ENCODE measurements at places on chromosomes 4 and X.

- DNase-seq = no peak
These were observed 145.0 kb downstream of the SOWAHB start for GRCh38 chr4:76752861-76753501.

- no peak for DNase-seq
These were observed 145.7 kb downstream of the RAPGEF2 start for GRCh38 chr4:159248384-159249178.

GRCh38 chrX:7574325-7574724, 268.6 kb upstream of the VCX start:
- DNase-seq = no peak

GRCh38 chr4:24843096-24843495, 47.7 kb downstream of the SOD3 start:
- DNase-seq = no peak

- no peak for DNase-seq
These were observed 396.8 kb downstream of the TRAM1L1 start for GRCh38 chr4:116688536-116688935.

DNA sequence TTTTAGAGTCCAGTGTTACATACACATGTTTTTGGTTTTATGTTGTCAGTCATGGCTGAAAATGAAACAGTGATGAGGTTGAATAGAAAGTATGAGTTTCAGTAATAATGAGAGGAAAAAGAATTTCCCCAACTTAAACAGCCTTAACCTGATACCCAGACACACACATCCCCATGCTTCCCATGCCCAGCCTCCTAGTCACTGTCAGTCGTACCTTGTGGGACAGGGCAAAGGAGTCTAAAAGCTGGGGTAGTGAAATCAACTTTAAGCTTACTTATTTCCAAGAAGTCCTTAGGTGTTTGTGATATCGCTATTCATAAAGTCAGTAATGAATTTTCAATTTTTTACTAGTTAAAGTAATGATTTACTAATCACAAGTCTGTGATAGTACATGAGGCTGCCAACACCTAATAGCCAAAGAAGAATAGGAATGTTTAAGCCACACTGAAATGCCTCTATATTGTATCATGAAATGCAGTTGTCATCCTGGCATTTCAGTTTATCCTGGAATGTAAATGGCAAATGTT, 24.3 kb upstream of the GPR34 start:
- DNase-seq = no peak

- no peak for DNase-seq
These were observed 2731.9 kb downstream of the ARAP2 start for GRCh38 chr4:33512397-33512796.

- DNase-seq = no peak
These were observed 39.8 kb upstream of the NAP1L5 start for GRCh38 chr4:88737307-88737941.

DNA sequence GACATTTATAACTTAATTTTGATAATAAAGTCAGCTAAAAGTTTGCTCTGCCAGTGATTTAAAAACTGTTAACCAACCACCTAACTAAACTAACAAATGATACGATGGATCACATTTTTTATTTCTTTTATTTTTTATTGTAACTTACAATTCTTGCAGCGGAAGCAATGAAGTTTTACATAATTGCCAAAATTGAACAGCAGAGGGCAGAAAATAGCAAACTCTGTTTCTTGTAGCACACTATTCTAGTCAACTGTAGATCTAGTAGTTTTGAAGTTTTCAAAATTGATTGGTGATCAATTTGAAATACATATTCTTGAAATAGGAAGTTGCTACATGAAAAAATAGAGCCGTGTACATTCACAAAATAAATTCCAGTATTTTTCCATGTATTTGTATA, 2.8 kb upstream of the GRIA2 start:
- no peak for DNase-seq

GRCh38 chrX:13015536-13016236, 28.7 kb downstream of the FAM9C start:
- DNase-seq = no peak

- DNase-seq = no peak
These were observed 46.7 kb downstream of the TMEM156 start for GRCh38 chr4:38985410-38986100.

DNA sequence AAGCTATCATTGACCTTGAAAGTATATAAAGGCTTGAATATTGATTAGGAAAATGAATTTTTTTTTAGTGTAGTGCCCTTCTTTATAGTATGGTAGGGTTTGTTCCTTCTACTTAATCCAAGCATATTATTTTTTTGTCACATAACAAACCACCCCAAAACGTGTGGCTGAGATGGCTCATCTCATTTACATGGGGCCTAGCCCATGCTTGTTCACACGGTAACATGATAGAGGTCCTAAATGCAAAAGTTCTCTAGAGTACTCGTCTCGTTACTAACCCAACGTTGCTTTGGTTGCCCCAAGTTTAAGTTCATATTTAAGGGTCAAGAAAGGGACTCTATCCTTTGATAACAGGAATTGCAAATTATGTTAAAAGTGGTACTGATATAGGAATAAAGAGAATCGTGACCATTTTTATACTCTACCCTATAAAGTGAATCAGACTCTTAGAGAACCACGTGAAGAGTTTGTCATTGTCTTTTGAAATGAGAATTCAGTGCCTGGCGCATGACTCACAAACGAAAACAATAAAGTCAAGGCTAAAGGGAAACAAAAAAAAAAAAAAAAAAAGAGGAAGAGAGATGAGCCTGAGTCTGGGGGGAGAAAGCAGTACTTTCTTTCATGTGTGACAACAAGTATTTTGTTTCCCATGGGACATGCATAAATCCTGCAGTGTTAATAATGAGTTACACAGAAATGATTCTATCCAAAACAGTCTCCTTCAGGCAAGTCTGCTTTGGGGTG, 402.8 kb upstream of the NWD2 start:
- no peak for DNase-seq

- no peak for DNase-seq
These were observed 22.2 kb downstream of the FABP2 start for GRCh38 chr4:119299741-119300100.

- no peak for DNase-seq
These were observed 46.9 kb upstream of the MSANTD1 start for GRCh38 chr4:3201718-3202702.

GRCh38 chr4:125388613-125389012, 73.9 kb downstream of the FAT4 start:
- DNase-seq = no peak

DNA sequence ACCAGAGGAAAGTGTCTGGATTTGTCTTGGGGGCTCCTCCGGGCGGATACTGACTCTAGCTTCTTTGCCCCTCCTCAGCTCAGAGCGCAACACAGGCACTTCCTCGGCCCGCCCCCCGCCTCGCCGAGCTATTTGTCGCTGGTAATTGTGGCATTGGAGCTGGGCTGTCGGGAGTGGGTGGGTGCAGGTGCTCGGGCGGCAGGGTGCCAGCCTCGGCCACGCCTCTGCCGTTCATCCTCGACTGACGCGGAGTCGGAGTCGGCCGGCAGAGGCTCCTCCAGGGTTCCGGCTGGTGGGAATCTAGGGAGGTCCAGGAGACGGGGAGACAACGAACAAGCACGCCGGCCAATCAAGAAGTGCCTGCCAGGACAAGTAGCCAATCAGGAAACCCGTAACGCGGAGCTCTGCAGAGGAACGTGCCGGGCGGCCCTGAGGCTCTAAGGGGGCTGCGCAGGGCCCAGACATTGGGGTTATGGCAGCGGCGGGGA, 3.9 kb upstream of the SYN1 start:
- peak; percentile 38 for DNase-seq

GRCh38 chr4:141614878-141615586, 21.4 kb upstream of the IL15 start:
- DNase-seq = peak; percentile 19

DNA sequence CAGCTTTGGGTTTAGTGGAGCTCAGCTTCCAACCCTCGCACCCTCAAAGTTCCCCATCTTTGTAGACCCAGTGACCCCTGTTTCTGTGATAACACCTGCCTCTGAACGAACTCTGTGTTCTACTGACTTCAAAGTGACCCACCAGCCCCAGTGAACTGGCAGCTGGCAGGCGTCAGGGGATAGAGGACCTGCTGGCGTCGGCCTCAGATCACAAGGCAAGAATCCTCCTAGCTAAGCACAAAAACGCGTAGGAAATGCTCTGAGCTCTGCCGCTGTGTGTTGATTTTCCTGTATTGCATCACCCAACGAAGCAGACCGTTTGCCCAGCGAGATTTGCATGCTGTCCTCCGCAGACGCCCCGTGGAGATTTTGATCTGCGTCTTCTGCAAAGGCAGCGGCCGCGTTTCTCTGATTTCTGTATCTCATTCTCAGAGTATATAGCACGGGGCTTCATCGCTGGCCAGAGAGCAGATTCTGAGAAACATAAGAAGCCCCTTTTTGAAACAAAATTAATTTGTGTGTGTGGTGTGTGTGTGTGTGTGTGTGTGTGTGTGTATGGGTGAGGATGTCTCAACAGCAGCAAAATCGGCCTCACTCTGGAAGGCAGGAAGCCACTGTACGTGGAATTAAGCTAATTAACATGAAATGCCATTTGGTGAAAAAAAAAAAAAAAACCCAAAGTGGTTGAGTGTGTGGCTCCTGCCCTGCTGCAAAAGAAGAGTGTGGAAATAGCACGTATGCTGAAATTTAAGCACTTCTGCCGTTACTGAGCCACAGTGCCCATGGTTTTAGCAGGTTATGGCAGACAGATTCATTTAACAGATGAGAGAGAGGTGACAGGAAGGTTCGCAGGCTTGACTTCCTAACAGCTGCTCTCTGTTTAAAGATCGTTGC, 29.2 kb upstream of the ASMTL start:
- peak; percentile 76 for DNase-seq

- no peak for DNase-seq
These were observed 12.3 kb upstream of the TSR2 start for GRCh38 chrX:54427837-54428424.

DNA sequence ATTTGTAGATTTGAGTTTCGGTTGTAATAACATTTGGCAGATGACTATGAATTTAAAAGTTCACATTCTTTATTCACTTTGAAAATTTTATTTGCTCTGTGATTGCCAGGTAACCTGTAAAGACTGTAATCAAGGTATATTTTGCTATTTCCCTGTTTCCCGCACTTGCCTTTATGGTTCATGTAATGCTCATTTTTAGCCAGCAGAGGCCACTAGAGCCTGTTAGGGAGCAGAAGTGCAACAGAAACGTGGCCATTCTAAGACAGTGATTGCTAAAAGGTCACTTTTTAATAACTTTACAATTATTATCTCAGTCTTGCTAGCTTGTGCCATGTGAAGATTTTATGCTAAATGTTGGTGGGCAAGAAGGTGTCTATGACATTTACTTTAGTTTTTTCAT, 12.4 kb downstream of the YIPF6 start:
- no peak for DNase-seq

- no peak for DNase-seq
These were observed 432 bp downstream of the TMEM175 start for GRCh38 chr4:932713-933070.

DNA sequence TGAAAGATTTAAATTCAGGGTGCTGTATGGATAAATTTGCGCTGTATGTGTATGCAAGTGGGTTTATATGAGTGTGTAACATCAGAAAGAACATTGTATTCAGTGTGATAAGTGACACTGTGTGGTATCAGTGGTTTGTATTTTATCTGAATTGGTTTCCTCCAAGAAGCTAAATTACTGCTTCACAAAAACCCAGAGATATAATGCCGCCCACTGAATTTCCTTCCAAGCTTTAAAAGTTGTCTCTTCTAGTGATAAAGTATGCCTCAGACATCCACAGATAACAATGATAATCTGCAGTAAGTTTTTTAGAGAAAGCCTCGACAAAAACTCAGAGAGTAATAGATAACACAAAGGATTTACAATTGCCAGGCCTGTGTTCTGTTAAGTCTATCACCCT, 710.6 kb upstream of the HS3ST1 start:
- DNase-seq = no peak

DNA sequence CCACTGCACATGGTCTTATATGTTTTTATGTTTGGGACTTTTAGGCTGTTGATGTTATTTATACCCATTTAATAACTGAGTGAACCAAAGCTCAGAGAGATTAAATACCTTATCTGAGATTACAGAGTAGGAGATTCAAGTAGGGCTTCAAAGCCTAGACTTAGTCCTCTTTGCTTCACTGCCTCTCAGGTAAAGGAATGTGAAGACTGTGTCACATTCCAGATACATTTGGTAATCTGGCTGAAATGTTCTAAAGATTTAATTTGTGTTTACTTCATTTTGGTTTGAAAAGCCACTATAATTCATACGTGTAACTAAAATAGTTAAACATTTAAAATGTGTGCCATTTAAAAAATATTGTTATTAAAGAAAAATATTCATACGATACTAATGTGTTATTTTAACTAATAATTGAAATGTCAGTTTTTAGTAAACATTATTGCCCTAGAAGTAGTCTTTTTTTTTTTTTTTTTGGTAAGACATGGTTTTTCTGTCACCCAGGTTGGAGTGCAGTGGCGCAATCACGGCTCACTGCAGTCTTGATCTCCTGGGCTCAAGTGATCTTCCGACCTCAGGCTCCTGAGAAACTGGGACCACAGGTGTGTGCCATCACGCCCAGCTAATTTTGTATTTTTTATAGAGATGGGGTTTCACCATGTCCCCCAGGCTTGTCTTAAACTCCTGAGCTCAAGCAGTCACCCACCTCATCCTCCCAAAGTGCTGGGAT, 54.3 kb downstream of the WWC2 start:
- no peak for DNase-seq

DNA sequence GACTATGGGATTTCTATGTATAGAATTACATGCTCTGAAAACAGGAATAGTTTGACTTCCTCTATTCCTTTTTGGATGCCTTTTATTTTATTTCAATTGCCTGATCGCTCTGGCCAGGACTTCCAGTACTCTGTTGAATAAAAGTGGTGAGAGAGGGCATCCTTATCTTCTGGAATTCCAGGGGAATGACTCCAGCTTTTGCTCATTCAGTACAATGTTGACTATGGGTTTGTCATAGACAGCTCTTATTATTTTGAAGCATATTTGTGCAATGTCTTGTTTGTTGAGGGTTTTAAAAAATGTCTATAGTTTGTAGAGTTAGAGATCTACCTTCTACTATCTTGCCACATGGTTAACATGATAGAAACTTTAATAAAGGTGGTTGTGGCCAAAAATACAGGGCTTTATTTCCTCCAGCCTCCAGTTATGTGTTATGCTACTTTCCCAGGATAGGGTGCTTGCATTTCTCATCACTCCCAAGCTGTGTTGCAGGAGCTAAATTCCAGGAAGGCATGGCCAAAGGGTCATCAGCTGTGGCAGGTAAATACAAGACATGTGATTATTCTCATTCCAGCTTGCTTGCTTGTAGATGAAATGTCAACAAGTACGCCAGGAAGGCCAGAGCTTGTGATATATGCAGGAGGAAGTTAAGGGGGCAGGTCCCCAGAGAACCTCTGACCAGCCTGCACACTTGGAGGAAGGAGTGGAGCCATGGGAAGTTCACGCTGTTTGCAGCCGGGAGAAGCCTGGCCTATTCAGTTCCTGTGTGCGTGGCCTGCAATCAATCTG, 142.4 kb upstream of the CPXCR1 start:
- DNase-seq = peak; percentile 63
